Motor neuron (in vitro differentiated cells): ENCODE measurements at places on chromosomes 3 and 15. TPM values are rescaled to one million over a fixed set of nuclear protein-coding genes. Genes with fewer than 3 reads are reported as not detected.

The LSAMP gene
- 30.3 and 37.2 TPM in 2 replicates for total RNA-seq

The LEO1 gene
- total RNA-seq = 28.6 and 29.8 TPM in 2 replicates

The ERICH6 gene
- 0.21 TPM in 1 of 2 replicates, not detected in the other for total RNA-seq

- ATAC-seq = peak; percentile 24
Measured at GRCh38 chr3:170961616-170962400, 53.4 kb upstream of the EIF5A2 start.

DNA sequence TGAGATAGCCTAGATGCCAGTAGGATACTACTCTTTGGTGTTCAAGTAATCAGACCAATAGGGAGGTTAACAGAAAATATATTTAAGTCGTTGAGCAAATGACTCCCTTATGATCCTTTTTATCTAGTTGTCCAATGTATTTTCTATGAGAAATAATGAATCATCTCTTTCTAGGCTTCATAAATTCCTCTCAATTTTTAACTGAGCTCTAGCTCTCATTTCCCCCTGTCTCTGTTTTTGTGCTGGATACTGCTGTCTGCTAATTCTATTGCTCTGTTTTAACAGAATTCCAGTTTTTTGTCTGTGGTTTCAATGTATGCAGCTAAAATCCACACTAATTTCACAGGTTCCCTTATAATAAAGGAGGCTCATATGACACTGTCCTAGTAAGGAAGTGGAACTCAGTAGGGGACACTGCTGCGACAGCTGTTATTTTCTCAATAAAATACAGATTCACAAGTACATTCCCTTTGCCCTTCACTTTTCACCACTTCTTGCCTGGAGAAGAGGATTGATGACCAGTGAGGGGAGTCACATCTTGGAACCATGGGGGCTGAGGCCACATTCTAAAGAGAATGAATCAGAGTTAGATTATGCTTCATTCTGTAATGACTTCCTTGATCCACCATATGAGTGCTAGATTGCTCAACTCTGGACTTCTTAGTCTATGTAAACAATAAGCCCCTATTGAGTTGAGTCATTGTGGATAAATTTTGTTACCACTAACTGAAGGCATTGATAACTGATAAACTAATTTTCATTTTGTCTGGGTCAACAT, 558.7 kb upstream of the KCNMB2 start:
- peak; percentile 47 for ATAC-seq

DNA sequence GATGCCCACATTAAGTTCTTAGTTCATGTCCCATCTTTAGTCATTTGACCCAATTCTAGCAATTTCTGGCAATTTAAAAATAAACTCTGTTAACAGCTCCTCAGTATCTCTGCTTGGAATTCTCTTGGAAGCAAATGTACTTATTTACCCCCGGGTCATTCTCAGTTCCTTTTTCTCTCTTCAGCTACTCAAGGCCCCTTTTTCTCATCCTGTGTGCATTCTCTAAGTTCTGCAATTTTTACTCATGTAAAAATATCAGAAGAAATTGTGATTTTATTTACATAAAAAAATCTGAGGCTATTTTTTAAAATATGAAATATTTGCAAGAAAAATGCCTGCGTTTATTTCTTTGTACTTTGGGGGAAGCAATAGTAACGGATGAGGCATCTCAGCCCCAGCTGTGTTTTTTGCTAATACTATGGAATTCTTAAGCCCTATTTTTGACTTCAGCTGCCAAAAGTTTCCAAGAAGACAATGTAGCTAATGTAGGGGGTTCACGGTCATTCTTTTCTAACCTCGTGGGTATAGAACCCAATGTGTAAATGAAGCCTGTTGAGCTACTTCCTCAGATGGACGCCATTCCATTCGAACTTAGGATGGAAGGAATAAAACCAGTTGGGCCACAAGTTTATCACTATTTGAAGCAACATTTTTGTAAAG, 20.0 kb downstream of the CERS3 start:
- ATAC-seq = no peak

- no peak for ATAC-seq
Measured at GRCh38 chr3:48180021-48180420, 8.2 kb downstream of the CDC25A start.

GRCh38 chr15:62874959-62875625, 167.5 kb upstream of the TPM1 start:
- no peak for ATAC-seq

DNA sequence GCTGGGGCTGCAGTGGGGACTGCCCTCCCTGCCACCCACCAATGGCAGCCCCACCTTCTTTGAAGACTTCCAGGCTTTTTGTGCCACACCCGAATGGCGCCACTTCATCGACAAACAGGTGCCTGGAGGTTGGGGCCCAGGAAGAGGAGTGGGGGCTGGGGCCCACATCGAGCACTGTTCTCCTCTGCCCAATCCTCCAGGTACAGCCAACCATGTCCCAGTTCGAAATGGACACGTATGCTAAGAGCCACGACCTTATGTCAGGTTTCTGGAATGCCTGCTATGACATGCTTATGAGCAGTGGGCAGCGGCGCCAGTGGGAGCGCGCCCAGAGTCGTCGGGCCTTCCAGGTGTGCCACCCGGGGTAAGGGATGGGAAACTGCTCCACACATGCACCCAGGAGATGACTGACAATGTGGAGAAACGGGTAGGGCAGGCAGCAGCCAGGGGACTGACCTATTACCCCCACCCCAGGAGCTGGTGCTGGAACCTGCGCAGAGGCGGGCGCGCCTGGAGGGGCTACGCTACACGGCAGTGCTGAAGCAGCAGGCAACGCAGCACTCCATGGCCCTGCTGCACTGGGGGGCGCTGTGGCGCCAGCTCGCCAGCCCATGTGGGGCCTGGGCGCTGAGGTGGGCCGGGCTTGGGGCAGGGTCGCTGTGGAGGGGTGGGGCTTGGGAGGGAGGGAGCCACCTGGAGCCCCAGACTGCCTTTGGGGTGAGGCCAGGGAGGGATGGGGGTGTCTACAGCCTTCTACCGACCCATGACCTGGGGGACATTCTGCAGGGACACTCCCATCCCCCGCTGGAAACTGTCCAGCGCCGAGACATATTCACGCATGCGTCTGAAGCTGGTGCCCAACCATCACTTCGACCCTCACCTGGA, 22.9 kb downstream of the NBEAL2 start:
- no peak for ATAC-seq
